Gastroesophageal sphincter (tissue), 4 donors: ENCODE measurements at places on chromosomes 6 and 20.

GRCh38 chr6:50187351-50187921 is 137.7 kb upstream of the DEFB112 start:
- no peak for ATAC-seq

- ATAC-seq: peak; percentile 0
These were observed 586 bp upstream of the HMGA1 start for GRCh38 chr6:34236131-34236442.

DNA sequence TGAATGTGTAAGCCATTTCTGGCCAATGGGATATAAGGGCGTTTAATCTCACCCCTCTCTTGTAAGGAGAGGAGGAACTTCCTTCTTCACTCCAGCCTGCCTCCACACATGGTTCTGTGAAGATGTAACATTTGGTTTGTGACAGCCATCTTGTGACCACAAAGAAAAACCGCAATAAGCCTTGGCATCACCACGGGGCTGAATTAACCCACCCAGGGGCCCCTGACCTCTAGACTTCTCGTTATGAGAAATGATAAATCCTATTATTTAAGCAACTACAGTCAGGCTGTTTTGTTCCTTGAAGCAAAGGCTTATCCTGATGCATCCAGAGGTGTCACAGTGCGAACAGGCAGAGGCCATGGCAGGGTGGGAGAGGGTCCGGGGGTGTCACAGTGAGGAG is 139.7 kb downstream of the CDC5L start:
- no peak for ATAC-seq

GRCh38 chr6:157811476-157812173 is 11.4 kb upstream of the SNX9 start:
- ATAC-seq: no peak

DNA sequence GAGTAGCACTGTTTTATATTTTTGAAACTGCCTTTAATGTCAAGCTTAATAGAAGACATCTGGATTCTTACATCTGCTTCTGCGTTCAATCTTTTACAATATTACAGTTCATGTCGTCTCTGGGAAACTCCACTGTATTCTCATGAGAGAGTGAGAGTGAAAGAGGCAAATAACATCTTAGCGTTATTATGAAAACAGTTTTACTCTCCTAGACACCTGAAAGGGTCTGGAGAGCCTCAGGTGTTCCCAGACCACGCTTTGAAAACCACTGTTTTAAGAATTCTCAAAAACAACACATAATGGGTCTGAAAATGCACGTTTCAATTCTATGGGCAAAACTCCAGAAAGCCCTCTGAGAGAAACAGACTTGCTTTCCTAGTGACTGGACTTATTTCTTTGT is 63.3 kb downstream of the ARHGAP18 start:
- ATAC-seq: no peak
